ENCODE measurements at places on chromosomes 16 and 17.

DNA sequence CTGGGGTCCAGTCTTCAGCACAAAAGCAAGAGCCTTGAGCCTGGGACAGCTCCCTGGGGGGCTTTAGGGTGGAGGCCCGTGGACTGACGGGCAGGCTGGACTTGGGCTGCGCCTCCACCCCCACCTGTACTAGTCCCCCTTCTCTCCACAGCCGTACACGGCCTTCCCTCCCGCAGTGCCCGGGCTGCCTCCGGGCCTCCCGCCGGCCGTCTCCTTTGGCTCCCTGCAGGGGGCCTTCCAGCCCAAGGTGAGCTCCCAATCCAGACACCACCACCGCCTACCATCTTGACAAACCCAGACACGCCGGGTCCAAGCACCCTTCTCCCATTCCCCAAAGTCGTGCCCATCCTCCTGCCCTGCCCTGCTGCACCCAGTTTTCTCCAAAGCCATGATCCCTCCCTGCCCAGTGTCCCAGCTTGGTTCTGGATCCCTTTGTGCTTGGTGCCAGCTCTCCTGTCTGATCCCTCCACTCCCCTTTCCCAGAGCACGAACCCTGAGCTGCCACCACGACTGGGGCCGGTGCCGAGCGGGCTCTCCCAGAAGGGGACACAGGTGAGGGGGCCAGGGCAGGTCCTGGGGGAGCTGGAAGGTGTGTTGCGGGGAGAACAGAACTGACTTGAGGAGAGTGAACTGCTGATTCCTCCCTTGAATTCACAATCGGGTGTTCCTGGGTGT is 7.1 kb downstream of the FBRS start:
- DNase-seq: no peak

GRCh38 chr17:64968652-64969501 is 49.6 kb upstream of the LRRC37A3 start:
- DNase-seq: no peak

- DNase-seq: no peak
These were observed 39.9 kb downstream of the SMPD3 start for GRCh38 chr16:68408428-68408827.

DNA sequence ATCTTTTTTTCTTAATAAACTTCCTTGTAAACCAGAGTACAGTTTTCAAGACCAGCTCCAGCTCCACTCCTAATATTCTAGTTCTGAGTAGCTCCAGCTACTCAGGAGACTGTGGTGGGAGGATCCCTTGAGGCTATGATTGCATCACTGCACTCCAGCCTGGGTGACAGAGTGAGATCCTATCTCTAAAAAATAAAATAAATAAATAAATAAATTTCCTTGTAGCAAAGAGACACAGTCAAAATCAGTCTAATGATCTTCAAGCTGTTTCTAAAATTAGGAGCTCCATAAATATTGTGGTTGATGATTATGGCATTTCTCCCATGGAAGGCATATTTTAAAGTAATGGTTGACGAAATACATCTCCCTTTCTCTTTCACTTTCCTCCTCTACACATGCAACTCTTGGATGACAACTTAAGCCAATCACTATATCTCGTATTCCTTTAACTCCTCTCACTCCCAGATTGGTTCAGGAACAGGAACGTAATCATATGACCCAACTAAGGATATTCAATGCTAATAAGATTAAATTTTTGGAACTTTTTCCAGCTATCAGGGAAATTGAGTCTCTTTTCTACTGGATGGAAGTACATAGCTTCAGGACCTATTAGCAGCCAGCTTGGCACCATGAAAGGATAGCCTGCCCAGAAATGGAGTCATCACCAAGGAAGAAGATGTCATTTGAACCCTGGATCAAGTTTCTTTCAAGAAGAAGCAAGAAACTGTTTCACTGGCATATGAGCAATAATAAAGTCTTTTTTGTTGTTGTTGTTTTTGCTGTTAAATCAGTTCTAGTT is 42.1 kb upstream of the TAOK1 start:
- DNase-seq: peak; percentile 41

GRCh38 chr17:37432671-37433070 is 26.0 kb downstream of the TADA2A start:
- DNase-seq: no peak
